ENCODE measurements at places on chromosomes 7 and 10.

- DNase-seq = no peak
Measured at GRCh38 chr7:69840248-69840647, 242.0 kb downstream of the AUTS2 start.

DNA sequence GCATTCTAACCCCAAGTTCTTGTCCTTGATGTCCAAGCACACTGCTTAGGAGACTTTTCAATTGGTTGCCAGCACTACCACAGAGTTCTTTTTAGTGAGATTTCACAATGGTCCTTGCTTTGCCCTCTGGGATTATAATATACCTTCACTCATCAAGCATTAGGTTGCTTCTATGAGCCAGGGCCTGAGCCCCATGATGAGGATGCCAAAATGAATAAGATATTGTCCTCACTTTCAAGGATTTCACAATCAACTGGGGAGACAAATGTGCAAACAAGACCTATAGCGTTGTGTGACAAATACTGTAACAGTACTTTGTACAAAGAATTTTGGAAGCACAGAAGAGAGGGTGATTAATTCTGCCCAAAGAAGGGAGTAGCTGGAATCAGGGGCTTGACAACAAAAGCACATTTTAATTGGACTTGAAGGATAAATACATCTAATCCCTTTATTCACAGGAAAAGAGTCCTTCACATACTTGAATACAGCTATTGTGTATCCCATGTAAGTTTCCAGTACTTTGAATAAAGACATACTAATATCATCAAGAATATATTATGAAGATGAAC lies 263.6 kb upstream of the LRRN3 start:
- DNase-seq = no peak

DNA sequence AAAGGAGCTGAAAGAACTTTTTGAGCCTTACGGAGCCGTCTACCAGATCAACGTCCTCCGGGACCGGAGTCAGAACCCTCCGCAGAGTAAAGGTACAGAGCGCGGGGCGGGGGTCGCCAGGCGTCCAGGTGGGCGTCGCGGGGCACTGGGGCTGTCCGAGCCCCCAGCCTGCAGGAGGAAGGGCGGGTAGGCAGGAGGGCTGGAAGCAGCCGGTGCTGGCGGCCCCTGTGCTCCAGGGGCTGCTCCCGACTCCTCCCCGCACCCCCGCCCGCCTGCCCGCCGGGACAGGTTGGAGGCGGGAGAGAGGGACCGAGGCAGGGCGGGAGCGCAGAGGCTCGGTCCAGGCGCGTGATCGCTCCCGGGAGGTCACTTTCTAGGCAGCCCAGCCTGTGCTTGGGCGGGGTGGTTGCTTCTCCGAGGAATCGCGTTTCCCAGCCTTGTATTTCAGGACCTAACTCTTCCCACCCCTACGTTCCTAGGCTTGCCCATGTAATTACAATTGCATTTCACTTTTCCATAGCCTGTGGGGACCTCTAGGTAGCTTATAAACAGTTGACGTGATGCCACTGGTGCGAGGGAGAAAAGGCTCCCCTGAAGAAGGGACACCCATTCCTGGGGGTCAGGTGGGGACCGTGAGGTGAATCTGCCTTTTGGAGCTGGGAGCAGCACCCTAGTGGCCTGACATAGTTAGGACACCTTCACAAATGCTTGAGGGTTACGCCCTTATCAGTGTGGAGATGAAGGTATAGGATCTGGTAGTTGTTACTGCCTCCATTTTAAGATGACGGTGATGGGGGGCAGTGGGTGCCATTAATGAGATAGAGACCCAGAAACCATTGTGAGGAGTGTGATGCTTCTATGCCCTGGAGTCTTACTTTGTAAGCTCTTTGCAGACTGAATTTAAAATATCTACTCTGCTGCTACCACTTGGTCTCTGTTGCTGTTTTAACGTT lies 148.2 kb downstream of the CELF2 start:
- DNase-seq = peak; percentile 30

- DNase-seq = peak; percentile 49
Measured at GRCh38 chr10:33382216-33382600, 47.7 kb upstream of the NRP1 start.

- DNase-seq = no peak
Measured at GRCh38 chr10:50620899-50621298, 2.9 kb downstream of the SGMS1 start.

GRCh38 chr10:127947211-127947610 lies 40.3 kb downstream of the PTPRE start:
- no peak for DNase-seq

DNA sequence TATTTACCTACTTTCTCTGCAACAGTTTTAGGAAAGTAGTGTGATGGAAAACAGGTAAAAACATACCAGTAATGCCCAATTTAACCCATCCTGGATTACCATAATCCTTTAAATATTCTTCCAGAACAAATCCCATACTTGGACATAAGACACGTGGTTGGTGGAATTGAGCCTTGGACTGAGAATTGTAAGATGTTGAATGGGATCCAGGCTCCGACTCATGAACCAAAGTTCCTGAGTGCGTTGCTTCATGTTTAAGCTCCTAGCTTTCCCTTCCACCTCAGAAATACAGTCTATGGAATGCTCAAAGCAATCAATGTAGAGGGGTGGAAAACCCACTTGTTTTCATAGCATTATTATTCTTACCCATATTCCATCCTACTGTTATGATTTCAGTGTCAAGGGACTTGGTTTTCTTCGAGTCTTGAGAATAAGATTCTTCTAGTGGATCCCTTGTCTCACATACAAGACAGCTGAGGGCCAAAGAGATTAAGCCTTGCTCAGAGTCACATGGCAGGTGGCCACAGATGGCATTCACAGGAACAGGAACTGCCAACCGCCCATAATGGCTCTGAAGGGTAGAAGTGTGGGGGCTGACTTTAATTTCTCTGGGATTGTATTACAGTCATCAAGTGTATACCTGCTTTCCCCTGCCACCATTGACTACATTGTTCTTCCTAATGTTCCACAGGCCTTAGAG lies 171.2 kb downstream of the GFRA1 start:
- no peak for DNase-seq

DNA sequence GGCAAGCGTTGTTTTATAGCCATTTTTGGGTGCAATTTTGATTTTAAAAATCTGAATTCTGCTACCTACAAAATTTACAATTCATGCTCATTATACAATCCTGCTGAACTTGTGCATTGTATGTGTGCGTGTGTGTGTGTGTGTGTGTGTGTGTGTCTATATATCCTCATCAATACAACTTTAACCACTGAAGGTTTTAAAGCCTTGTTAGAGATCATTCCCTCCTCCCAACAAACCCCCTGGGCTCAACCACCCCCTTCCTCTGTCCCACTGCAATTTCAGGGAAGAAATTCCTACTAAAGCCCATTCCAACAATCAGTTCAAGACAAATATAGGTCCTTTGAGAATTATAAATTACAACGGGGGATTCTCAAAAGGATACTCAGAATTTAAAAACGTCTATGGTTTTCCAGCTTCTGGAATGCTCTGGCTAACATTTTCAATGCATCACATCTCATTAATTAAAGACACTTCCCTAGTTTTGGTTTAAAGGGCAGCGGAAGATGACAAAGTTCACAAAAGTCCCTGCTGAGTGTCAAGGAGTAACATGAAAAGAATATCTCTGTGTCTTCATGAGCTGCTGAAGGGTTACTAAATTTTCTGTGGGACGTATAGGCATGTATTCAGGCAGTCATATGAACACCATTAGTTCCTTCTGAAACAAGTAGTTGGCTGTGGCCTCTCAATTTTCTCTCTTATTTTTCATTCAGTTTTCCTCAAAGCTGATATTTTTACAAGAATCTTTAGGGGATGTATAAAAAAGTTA lies 889 bp upstream of the SEMA3A start:
- no peak for DNase-seq

GRCh38 chr10:1610986-1611770 lies 126.1 kb downstream of the ADARB2 start:
- no peak for DNase-seq

- DNase-seq = peak; percentile 13
Measured at GRCh38 chr10:57864765-57865680, 402.7 kb downstream of the IPMK start.

GRCh38 chr7:4739528-4739992 lies 35.9 kb upstream of the AP5Z1 start:
- DNase-seq = peak; percentile 69
